Cardiac muscle cell (in vitro differentiated cells and primary cell): ENCODE measurements at places on chromosomes 5 and 9. TPM values are rescaled to one million over a fixed set of nuclear protein-coding genes. Genes with fewer than 3 reads are reported as not detected.

PAEP gene
- not detected in 2 replicates for total RNA-seq

PTPN3 gene
- total RNA-seq: 2.1 and 2.2 TPM in 2 replicates

DNA sequence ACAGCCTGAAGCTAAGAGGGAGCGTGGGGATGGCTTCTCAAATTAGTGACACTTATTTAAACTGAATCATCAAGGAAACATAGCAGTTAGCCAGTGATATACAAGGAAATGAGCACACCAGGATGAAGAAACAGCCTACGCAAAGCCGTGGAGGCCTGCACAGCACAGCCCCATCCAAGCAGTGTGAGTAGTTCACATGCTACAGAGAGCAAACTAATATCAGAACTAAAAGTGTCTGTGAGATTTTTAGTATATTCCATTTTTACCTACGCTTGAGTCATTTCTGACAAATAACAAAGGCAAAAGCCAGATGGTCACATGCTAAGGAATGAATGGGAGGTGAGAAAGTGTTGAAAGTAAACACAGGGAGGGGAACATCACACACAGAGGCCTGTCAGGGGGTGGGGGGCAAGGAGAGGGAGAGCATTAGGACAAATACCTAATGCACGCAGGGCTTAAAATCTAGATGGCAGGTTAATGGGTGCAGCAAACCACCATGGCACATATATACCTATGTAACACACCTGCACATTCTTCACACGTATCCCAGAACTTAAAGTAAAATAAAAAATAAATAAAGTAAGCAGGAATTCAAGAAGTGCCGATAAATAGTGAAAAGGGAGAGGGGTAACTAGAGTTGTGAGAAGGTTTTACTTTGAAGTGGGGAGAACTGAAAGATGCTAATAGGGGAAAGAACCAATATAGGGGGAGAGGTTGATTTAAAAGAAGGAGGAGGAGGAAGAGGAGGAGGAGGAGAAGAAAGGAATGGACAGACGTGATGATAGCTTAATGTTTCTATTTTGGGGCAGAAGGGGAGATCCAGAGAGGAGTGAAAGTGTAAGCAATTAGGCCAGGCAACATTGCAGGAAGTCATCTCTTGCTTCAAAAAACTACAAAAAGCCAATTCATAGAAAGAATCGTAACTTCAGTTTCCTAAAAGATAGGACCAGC is 100.9 kb upstream of the PTGER4 start:
- DNase-seq: no peak
- H3K36me3 ChIP-seq: no peaks in the 10 kb centered on the region
- H3K27ac ChIP-seq: no peak overlapping the region
- no peaks in the 10 kb centered on the region for H3K4me1 ChIP-seq
- no peaks in the 10 kb centered on the region for H3K27me3 ChIP-seq

- H3K27me3 ChIP-seq: no peaks in the 10 kb centered on the region
- DNase-seq: no peak
- H3K27ac ChIP-seq: no peak overlapping the region
- H3K36me3 ChIP-seq: no peaks in the 10 kb centered on the region
- H3K4me3 ChIP-seq: no peak overlapping the region
- H3K4me1 ChIP-seq: peaks cover 17% of the 10 kb centered on the region
These were observed 58.4 kb downstream of the TTC39B start for GRCh38 chr9:15248621-15249020.
